ENCODE measurements at places on chromosomes 5 and 9. TPM values are rescaled to one million over a fixed set of nuclear protein-coding genes. Genes with fewer than 3 reads are reported as not detected.

DNA sequence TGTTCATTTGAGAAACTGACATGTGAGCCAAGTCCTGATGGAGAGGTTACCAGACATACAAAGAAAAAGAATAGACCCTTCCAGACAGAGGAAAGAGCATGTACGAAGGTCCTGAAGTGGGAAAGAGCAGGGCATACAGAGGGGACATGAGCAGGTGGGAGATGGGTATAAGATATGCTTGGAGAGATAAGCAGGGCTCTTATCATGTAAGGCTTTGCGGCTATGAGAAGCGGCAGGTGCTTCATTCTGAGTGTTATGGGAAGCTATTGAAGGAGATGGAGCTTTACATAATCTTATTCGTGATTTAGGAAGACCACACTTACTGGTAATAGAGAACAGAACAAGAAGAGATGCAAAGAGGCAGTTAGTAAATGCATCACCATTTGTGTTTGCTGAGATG lies 417.1 kb downstream of the EBF1 start:
- no peak for DNase-seq

GRCh38 chr5:158026304-158027031 lies 167.5 kb upstream of the CLINT1 start:
- no peak for DNase-seq

DNA sequence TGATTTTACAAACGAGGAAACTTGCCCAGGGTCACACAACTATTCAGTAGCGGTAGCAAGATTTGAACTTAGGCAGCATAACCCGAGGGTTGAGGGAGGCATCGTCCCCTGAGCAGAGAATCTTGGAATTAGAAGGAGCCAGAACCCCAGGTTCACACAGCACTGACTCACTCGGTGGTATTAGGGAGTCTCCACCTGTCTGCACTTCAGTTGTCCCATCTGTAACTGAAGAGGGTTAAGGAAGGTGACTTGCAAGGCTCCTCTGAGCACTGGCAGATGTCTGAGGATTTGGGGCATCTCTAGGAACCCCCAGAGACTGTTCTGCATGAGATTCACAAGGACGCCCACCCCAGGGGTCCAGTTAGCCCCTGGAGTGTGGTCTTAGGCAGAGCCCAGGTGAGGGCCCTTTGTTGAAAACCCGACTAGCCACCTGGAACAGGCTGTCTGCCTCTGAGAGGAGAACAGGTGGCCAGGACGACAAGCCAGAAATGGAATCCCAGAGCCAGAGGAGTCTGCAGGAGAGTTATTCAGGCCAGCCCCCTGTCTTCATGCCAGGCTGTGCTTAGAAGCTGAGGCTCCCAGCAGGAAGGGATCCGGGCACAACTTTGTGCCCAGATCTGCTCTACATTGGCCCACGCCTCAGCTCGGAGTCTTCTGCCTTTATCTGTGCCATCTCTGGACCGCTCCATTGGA lies 50.0 kb upstream of the ORM1 start:
- no peak for DNase-seq

DNA sequence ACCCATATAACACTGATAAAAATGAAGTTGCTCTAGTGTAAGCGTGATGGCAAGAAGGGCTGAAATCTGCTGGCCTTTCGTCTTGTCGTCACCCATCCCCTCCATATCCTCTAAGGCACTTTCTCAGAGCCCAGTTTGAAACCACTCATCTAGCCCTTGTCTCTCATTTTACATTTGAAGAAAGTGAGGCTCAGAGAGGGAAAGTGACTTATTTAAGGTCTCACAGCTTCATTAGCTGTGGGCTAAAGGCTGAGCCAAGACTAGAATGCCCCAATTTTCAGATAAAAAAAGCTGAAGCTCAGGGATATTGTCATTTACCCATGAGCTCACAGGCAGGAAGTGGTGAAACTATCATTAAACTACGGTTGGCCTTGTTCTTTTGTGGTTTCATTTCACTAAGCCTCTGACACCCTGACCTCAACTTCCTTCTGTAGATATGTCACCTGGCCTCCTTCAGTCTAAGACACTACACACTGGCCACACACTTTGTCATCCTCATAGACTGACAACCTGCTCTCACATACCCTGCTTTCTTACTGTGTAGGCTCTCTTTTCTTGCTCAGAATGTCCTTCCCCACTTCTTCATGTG lies 176.7 kb upstream of the DMAC1 start:
- no peak for DNase-seq

- no peak for DNase-seq
These were observed 3.9 kb upstream of the PHF24 start for GRCh38 chr9:34954225-34954624.

- DNase-seq = no peak
These were observed 1.5 kb upstream of the CLIC3 start for GRCh38 chr9:136997830-136998234.

DNA sequence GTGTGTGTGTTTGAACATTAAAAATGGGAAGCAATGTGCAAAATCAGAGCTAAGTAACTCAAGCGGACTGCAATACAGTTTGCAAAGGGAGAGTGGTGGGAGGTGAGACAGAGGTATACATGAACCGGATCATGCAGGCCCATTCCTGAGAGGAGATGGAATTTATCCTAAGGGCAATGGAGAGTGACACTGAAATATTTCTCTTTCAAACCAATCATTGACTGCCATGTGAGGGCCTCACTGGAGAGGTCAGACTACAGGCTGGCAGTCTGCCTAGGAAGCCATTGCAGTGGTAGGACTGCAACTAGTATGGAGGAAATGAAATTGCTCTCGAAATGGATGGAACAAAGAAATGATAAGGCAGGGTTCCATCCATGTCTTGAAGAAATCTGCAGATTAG lies 34.8 kb downstream of the TNFSF15 start:
- no peak for DNase-seq

GRCh38 chr5:76065258-76065657 lies 17.9 kb upstream of the SV2C start:
- no peak for DNase-seq

- DNase-seq = no peak
These were observed 20.3 kb downstream of the QSOX2 start for GRCh38 chr9:136225366-136225747.

GRCh38 chr5:157761690-157762621 lies 18.4 kb downstream of the LSM11 start:
- peak; percentile 75 for DNase-seq

DNA sequence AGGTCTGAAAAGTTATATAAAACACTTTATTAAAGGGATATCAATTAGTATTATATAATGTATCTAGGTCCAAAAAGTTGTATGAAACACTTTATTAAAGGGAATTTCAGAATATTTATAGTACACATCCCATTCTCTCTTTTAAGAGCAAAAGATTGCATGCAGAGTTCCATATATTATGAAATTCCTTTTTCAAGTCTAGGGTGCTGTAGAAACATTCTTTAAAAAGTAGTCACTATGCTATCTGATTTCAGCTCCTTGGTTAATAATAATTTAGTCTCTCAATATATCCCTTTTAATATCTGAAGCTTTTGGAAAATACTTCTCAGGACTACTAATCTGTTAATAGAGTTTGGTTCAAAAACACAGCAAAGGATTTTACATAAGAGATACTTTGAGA lies 1496.1 kb upstream of the C9orf72 start:
- DNase-seq = no peak

GRCh38 chr5:57915536-57915935 lies 432.9 kb upstream of the ACTBL2 start:
- no peak for DNase-seq

GRCh38 chr9:137460363-137461315 lies 1.5 kb upstream of the NSMF start:
- DNase-seq = peak; percentile 38

DNA sequence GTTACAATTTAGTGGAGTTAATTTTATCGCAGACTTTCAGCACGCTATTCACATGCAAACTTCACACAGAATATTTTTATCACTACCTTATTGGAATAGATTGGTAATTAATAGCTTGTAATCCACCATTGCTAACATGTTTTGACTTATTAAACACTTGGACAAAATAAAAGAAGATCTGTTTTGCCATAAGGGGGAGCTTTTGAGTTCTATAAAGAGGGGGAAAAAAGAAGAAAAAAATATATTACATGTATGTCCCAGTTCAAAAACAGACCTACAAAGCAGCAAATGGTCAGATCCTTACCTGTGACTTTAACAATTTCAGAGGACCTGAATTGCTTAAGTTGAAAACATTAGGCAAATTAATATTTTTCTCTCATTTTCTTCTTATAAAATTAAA lies 1.2 kb upstream of the PAPPA start:
- DNase-seq = peak; percentile 29

DNA sequence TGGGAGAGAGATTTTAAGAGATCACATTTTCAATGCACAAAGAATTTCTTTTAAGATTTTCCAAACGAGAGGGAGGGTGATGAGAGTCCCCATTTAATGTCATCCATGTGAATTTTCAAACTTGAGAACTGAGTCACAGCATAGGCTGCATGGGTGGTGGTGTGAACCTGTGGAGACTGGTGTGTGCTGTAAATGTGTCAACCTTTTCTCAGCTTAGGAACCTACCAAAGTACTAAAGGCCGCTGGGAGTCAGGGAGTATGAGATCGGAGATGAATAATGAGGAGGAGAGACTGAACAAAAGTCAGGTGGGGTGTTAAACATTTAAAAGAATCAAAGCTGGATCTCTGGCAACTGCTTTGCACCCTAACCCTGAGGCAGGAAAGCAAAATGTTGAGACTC lies 7.5 kb downstream of the ALDH1A1 start:
- no peak for DNase-seq

DNA sequence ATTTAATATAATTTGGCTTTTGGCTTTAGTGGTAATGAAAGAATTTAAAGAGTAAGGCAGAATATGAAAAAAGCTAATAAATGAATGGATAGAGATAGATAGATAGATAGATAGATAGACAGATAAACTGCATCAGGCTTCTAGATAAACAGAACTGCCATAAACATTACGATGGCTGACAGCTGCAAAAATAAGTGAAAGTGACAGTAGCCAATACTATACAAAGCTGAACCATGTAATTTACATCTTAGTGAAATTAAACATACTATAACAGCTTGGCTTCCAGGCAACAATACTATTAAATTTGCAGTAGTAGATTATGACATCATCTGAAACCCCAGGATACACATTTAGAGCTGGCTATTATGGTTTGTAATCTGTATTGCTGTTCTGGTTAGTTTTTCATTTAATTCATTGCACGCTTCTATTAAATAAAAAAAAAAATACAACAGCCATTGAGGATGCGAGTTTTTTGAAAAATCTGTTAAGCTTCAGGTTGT lies 1354.8 kb downstream of the PTPRD start:
- DNase-seq = no peak

DNA sequence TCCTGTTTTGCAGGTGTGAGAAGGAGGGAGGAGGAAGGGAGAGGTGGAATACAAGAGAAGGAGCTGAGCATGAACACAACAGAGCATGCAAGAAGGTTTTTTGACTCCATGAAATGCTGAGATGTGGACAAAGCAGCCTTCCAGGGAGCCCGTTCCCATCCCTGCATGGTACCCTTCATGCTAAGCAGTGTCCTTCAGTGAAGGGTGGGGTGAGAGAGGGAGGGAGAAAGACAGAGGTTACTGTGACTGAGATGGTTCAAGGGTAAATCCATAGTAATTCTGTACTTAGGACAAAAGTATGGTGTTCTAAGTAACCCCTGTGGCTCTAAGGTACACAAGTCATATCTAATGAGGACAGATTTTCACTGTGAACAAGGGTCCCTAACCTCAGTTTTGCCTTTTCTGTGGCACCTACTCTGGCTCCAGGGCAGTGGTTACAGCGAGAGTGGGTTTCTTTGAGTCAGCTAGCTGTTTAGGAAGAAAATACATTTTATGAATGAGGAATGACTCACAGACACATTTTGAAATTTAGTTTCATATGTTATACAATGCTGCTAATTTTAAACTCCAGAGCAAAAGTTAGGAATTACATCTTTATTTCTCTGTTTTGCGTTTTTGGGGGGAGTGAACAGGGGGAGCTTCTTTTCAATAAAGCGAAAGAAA lies 184.9 kb upstream of the SLC12A2 start:
- no peak for DNase-seq

GRCh38 chr5:147912011-147912410 lies 5.7 kb upstream of the C5orf46 start:
- no peak for DNase-seq

DNA sequence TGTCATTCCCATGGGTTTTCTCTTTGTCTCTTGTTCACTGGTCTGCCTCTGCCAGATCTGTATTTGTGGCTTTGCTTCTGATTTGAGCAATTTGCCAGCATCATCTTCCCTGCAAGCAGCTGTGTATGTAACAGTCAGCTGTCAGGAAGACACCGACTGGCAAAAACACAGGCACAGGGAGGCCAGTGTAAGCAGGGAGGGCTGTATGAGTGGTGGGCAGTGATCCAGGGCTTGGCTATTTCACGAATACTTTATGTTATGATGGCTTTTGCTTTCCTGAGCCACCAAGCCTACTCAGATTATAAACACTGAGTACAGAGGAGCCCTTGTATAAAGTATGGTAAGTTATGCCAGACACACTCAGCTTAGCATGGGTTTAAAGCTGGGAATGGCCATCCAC lies 11.6 kb downstream of the BNIP1 start:
- DNase-seq = no peak

DNA sequence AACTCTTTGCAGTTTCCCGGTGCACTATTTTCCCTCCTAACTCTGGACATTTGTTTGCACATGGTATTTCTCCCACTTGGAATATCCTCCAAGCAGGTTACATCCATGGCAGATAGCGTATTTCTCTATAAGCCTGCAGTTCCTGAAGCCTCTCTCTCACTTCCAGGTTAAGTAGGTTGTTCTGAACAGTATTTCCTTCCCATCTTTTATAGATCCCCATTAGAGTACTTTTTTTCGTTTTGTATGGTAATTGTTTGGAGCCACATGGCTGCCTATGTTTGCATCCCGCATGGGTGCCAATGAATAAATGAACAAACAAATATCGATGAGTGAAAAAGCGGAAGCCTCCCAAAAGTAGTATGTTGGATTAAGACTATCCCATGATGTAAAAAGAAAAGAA lies 113.4 kb upstream of the IQGAP2 start:
- no peak for DNase-seq

DNA sequence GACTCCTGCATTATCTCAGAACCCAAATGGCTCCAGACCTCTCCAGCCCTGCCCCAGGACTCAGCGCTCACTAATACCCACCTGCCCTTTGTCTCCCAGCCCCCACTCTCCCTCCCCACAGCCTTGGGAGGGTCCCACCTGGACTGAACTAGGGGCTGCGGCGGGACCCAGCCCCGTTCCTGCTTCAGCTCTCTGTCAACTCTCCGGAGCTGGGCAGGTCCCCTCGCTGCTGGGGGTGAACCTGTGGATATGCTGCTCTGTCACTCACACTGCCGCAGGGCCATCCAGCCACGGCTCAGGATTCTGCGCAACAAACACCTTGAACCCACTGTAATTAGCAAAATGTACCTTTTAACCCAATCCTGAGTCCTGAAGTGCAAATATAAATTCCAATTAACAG lies 36.8 kb downstream of the NDUFS6 start:
- no peak for DNase-seq

Gene ATP10B
- polyA plus RNA-seq = not detected

Gene IL4
- not detected for polyA plus RNA-seq

Gene PDE8B
- not detected for polyA plus RNA-seq

Gene FRMPD1
- polyA plus RNA-seq = not detected

Gene GPR151
- not detected for polyA plus RNA-seq

Gene RNF183
- polyA plus RNA-seq = not detected

Gene ISOC1
- polyA plus RNA-seq = 26.2 TPM

Gene TAF11L10
- not detected for polyA plus RNA-seq

Gene PTPN3
- 7.8 TPM for polyA plus RNA-seq

Gene IGFBPL1
- 1.5 TPM for polyA plus RNA-seq

Measured in SK-N-SH (cell line).